ENCODE measurements at places on chromosomes 7 and 10. TPM values are rescaled to one million over a fixed set of nuclear protein-coding genes. Genes with fewer than 3 reads are reported as not detected.

The GHRHR gene
- not detected for total RNA-seq

The HERPUD2 gene
- 23.3 TPM for total RNA-seq

The PDGFA gene
- total RNA-seq: 2.1 TPM

- H3K36me3 ChIP-seq: no peaks in the 10 kb centered on the region
- H3K4me1 ChIP-seq: no peaks in the 10 kb centered on the region
- no peak within 1 kb of the TSS for H3K27ac ChIP-seq
Observed at GRCh38 chr7:71132127-71132376, at the start of gene GALNT17. Gene GALNT17 (plus strand): TSS chr7:71132144.

DNA sequence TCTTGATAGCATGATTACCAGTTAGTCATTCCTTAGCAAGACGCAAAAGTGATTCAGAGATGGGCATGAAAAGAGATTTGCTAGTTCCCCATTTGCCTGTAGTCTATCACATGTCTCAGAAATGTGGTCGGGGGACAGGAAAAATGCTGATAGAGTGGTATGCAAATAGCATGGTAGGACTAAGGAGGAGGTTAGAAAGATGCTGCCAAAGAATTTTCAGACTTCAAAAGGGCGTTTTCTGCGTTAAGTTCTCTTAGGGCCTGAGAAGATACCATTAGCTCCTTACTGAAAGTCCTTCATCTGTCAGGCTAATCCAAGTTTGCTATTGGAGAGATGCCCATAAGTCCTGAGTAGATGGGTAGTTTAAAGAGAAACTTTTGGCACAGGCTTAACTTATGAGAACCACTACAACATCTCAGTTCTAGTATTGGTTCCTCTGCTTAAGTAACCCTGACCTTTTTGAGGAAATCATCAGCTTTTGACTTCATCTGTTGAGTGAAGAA lies 2.7 kb downstream of the CALD1 start:
- no peaks in the 10 kb centered on the region for H3K27me3 ChIP-seq
- no peak for DNase-seq
- H3K27ac ChIP-seq: no peak overlapping the region
- H3K36me3 ChIP-seq: no peaks in the 10 kb centered on the region
- no peak overlapping the region for H3K4me3 ChIP-seq

The RHOBTB1 gene
- total RNA-seq: 7.5 TPM

- no peaks in the 10 kb centered on the region for H3K36me3 ChIP-seq
- DNase-seq: no peak
- H3K27ac ChIP-seq: no peak overlapping the region
- no peaks in the 10 kb centered on the region for H3K4me1 ChIP-seq
Observed at GRCh38 chr7:76281006-76281705, 21.3 kb upstream of the HSPB1 start.

All from A673 (cell line).